ENCODE measurements at places on chromosomes 7 and 10. TPM values are rescaled to one million over a fixed set of nuclear protein-coding genes. Genes with fewer than 3 reads are reported as not detected.

Gene HTRA1
- total RNA-seq, result not detected

DNA sequence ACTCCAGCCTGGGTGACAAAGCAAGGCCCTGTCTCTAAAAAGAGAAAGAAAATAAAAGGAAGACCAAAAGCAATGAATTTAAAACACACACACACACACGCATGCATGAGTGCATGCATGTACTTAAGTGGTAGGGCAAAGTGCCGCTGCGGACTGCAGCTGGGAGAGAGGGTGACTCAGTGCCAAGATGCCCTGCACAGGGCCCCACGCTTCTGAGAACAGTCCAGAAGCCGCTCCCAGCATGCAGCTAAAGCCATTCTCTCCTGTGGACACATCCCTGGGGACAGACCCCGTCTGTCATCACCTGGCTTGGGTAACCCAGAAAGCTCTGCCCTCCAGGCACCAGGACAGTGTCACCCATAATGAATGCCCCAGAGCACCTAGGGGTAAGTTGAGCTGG lies 61.0 kb upstream of the MYL10 start:
- peaks cover 5% of the 10 kb centered on the region for H3K27me3 ChIP-seq
- no peak overlapping the region for H3K27ac ChIP-seq
- H3K4me3 ChIP-seq, result no peak overlapping the region
- H3K36me3 ChIP-seq, result no peaks in the 10 kb centered on the region

- H3K27me3 ChIP-seq, result peaks cover 2% of the 10 kb centered on the region
- peaks cover 12% of the 10 kb centered on the region for H3K4me1 ChIP-seq
- no peak overlapping the region for H3K4me3 ChIP-seq
- no peak overlapping the region for H3K27ac ChIP-seq
These were observed 21.1 kb downstream of the C7orf33 start for GRCh38 chr7:148611692-148612091.

Gene PAPOLB
- total RNA-seq, result not detected

Gene ARL4A
- 10.4 TPM for total RNA-seq

All from activated CD4-positive, alpha-beta T cell treated with anti-CD3 and anti-CD28 coated beads for 36 hours (primary cell).